Renal cortex interstitium (tissue), 15 donors: ENCODE measurements at places on chromosomes 7 and 10.

GRCh38 chr7:92336662-92337340 lies 91.0 kb downstream of the ANKIB1 start:
- no peak for DNase-seq

DNA sequence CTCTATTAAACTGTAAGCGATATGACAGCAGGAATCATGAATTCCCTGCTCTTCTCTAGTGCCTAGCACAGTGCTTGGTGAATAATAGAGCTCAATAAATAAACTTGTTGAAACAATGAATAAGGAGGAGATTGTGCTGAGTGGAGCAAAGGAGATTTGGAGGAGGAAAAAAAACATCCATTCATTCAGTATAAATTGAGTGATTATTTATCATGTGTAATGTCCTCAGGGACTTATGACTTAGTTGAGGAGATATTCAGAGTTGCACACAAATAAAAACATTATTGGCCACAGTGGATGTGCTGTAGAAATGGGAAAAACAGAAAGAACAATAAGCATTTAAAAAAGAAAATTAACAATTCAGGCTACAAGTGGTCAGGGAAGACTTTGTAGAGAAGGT lies 125.7 kb downstream of the FOXP2 start:
- DNase-seq: no peak

DNA sequence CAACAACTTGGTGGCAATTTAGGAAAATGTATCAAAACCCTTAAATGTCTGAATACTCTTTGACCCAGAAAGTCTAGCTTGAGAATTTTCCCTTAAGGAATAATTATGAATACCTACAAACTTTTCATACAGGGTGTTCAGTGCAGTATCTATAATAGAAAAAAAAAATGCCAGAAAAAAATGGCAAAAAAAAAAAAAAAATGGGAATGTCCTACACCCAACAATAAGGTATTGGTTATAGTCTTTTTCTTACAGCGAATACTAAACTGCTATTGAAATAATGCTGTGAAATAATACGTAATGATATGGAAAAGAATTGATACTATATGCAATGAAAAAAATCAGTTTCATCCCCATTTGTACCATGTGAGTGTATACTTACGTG lies 44.3 kb downstream of the ZNF800 start:
- DNase-seq: no peak

GRCh38 chr7:92641921-92642511 lies 51.8 kb upstream of the FAM133B start:
- no peak for DNase-seq

DNA sequence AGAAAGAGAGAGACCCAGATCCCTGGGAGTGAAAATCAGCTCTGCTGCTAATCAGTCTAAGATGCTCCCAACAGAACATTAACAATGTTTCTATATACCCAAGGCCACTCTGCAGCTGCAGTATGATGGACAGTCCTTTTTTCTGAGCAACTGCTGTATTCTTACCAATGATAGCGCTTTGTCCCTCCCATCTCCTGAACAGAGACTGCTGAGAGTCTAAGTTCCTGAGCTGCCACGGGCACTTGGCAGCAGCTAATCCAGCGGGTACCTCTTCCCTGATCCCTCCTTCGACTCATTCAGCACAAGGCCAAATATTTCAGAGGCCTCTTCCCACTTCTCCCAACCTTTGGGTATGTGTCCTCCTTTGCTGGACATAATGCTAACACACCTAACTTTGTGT lies 7.7 kb downstream of the CPVL start:
- DNase-seq: no peak

- no peak for DNase-seq
These were observed at the start of gene LRRTM3 for GRCh38 chr10:66925896-66926715. Gene LRRTM3, plus strand, starts transcription at chr10:66926036.

DNA sequence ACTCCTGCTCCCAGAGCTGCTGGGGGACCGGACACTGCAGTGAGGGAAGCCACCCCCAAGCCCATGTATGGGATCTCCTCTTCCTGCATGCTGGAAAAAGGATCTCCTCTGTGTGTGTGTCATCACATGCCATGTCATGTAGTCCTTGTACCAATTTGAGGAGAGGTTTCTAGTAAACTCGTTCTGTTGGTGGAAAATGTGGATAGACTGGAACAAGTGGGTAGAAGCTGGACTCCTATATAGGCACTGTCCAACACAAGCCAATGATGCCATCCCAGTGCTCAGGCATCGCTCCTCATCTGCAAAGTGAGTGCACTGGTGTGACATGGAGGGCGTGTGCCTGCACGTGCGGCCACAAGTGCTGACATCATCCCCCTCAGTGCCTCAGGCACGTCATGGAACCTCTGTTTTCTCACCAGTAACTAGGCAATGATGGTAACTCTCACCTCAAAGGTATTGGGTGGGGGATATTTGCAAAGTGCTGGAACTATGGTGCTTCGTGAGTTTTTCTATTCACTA lies 19.3 kb downstream of the MYO1G start:
- no peak for DNase-seq

DNA sequence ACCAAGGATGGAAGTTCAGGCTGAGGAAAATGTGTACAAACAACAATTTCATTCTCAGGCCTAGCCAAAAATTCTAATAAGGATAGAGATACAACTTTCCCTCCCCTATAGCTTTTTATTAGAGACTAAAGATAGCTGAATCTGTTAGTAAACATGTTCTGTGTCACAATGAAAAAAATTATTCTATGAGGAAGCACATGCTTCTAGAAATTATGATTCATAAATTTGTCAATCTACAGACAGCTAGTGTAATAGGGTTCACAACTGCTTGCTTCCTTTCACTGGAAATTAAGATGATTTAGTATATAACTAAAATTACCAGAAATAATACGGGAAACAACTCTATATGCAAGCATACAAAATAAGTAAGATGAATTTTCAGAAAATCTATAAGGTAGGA lies 56.6 kb downstream of the CCDC3 start:
- DNase-seq: no peak

- no peak for DNase-seq
These were observed 861 bp downstream of the NRBF2 start for GRCh38 chr10:63133821-63134557.

- DNase-seq: no peak
These were observed 187.7 kb downstream of the PTPN20 start for GRCh38 chr10:47098964-47099363.

- no peak for DNase-seq
These were observed 605.4 kb downstream of the INHBA start for GRCh38 chr7:41097501-41097900.

DNA sequence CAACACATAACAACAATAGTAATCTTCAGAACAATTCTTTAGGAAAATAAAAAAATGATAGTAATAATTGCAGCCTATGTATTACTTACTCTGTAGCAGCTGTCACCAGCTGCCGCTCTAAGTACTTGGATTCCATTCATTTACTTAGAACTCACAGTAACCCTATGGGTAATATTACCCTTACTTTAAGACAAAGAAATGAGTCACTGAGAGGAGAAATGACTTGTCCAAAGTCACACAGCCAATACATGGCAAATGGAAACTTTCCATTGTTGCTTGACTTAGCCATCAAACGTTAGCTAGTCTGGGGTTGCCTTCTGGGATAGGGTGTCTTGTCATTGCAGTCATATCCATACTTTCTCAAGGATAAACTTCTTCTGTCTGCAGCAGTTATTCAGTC lies 3.6 kb downstream of the CCNY start:
- no peak for DNase-seq

GRCh38 chr10:5811387-5811821 lies 1.8 kb downstream of the GDI2 start:
- DNase-seq: no peak

DNA sequence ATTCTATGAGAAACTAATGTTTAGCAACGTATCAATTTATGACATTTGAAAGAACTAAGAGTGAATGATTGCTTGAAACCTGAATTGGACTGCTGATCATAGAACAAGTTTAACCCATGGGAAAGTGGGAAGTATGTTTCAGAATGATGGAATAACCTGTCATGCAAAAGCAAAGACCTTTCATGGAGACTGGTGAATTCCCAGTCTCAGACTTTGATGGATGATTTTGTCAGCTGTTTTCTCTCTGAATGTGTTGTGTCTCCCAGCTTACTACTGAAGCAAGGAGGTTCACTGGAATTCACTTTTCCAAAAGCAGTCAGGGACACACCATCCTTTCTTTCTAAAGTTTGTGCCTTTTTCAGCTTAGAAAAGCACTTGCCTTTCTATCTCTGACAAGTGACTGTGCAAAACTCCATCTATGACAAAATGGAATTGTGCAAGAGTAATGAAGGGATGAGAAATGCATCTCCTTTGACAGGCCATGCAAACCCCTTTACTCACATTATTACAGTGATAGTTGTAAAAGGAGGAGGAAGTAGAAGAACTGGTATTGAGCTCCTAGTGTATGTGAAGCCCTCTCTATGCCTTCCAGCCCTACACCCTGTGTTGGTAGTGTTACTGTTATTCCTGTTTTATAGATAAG lies 176.1 kb downstream of the PRKG1 start:
- DNase-seq: no peak

DNA sequence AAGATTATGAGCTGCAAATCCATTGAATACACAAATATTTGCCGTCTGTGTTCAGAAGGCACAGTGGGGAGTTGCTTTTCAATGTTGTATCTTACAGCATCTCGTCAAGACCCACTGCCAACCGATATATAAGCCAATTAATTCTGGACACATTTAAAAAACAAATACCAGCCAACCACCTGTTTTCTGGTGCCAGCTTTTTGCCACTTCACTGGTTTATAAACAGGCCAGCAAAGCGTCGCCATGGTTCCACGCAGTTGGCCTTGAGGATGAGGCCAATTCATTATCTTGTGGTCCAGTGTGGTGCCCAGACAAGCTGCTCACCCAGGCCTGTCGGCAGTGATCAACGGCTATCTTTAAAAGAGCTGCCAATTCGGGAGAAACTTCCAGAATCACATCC lies 321.0 kb downstream of the TCERG1L start:
- no peak for DNase-seq

DNA sequence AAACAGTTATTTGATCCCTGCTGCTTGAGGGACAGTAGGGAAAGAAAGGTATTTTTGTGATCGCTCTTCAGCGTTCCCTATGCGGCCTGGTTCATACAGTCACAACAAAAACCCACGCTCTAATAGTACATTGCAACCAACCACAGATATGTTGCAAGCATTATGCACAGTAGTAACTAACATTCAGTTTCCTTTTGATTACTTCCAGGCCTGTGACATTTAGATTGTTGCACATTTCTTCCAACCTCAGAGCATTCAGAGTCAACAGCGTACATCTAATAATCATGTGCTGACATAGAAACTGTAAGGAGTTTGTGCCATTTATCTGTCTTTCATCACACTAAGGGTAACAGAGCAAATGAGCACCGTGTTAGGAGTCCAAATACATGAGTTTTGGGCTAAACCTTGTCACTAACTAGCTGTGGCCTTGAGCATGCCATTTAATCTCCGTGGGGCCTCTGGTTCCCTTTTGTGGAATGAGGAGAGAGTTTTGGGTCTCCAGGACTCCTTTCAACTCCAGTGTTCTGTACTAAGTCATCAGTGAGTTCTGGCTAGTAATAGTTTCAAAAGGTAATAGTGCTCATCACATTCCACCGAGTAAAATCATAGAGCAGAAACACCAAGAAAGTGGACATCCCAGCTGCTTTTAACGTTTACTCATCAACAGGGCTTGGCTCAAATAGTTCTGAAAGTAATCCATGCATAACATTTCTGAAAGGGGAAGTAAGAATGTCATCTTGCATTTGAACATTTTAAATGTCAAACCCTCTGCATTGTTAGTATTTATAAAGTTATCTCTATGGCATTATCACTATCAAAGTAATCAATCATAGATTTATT lies 99.0 kb upstream of the FZD1 start:
- no peak for DNase-seq

DNA sequence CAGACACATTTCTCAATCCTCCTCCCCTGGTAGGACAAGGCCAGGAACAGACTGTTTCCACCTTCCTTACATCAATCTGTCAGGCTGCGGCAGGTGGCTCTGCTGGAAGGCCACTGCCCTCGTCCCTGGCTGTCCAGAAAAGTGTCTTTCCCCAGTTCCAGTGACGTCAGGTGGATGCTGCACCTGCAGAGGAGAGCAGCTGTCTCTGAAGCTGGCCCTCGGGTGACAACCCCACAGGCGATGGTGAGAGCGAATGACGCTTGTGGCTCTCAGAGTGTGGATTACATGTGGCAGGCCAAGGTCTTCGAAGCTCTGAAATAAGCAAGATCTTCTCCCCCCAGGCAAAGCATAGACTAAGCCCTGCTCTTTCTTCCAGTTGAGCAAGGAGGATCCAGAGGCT lies 146.9 kb upstream of the RET start:
- DNase-seq: no peak

- no peak for DNase-seq
These were observed 178.0 kb upstream of the FZD1 start for GRCh38 chr7:91086200-91086599.

DNA sequence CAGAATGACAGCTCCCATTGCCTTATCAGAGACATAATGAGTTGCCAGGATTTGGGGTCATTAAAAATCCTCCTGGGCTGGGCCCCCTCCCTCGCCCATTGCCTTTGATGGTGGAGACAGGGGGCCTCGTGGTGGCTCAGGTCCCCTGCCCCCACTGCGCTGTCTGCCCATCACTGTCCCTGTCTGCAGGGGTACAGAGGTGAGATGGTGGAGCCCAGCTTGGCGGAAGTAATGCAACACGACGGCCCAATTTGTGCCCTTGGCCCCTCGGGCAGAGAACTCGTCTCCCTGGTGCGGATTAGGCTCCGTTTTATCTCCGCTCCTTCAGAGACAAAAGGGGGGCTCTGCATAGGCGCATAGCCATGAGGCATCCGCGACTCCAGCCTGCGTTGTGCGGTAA lies 152.4 kb upstream of the UNC5B start:
- DNase-seq: no peak

GRCh38 chr10:26938578-26938977 lies 77.8 kb upstream of the ABI1 start:
- no peak for DNase-seq

DNA sequence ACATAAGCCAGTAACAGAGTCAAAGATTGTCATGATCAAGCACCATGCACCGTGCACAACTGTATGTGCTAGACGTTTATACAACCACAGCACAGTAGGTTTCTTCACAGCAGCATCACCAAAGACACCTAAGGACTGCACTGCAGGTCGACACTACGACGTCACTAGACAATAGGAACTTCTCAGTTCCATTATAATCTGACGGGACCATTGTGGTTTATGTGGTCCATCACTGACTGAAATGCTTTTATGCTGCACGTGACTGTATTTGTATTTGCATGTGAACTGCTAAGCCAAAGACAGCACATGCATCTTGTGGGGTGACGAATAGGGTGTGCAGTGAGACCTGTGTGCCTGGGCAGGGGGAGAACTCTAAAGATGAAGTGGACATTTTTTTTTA lies 164.9 kb downstream of the PARD3 start:
- no peak for DNase-seq

- DNase-seq: no peak
These were observed 93.8 kb downstream of the PRTFDC1 start for GRCh38 chr10:24858288-24859270.

DNA sequence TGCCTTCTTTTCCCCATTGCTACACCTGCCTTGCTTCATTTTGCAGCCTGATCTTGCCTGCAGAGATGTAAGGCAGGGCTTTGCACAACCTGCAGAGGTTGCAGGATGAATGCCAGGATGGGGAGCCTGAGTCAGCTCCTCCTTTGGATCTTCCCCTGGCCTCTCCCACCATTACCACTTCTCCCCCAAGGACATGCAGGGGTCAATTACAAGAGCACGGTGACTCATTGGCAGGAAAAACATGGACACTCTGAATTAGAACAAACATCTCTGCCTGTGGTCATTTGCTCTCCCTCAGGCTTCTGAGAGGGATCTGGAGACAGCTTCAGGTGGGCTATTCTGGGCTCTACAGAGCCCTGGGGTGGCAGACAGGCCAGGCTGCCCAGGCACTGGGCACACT lies 89.2 kb downstream of the HERPUD2 start:
- no peak for DNase-seq

GRCh38 chr7:152909683-152910544 lies 150.4 kb downstream of the ACTR3B start:
- no peak for DNase-seq
